ENCODE measurements at places on chromosomes 4 and X.

- DNase-seq: no peak
These were observed 4.6 kb downstream of the HCFC1 start for GRCh38 chrX:153966841-153967535.

GRCh38 chrX:46912603-46913491 lies 626 bp downstream of the JADE3 start:
- DNase-seq: peak; percentile 1

GRCh38 chr4:91170768-91171167 lies 1043.6 kb downstream of the CCSER1 start:
- no peak for DNase-seq

DNA sequence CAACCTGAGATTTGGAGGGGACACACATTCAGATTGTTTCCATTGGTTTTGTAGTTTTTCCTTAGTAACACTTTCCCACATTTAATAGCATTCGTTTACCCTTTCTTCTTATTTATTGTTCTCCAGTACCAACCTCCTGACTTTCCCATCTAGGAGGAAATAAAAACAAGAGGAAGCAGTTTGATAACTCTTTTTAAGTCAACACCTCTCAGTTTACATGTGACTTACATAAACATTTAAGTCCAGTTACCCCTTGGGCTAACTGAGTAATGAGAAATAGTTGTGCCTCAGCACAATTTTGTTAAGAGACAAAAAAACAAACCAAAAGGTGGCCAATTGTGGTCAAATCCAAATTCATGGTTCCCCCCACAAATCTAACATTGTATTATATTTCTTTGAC lies 34.8 kb downstream of the PHOX2B start:
- no peak for DNase-seq

Data from activated CD4-positive, CD25-positive, alpha-beta regulatory T cell (primary cell).